Activated CD4-positive, alpha-beta T cell treated with anti-CD3 and anti-CD28 coated beads for 4 hours (primary cell): ENCODE measurements at places on chromosomes 1 and 21.

- no peak for DNase-seq
Measured at GRCh38 chr1:230174471-230175162, 107.6 kb downstream of the GALNT2 start.

DNA sequence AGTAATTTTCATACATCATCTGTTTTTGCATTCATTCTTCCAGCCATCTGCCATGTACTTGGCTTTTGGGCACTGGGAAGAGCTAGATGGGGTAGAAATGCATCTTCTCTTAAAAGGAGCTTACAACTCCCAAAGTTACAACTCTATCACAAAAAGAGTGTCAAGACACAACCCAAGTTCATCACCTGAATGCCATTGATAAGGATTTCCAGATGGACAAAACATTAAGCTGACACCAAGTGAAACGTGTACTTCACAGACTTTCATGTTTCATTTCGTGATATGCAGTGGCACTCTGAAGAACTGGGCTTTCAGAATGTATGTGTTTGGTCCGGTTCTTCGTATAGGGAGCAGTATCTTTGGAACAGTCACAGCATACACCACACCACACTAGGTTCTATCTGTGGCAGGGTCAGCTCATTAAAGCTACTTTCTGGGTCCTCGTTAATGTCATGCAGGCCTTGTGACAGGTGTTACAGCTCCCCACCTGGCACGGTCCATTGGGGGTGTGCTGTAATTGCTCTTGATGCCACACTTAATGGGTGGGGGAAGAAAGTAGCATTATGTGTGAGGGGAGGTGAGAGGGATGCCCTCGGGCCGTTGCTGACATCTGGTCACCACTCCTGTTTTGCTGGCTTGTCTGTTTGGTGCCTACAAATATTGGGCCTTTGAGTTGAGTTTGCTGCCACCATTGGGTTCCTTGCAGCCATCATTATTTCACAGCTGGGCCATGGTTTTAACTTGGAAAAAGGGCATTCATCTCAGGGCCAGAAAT, 164.9 kb downstream of the NFIA start:
- DNase-seq, result no peak

GRCh38 chr1:26541816-26542711, 12.5 kb downstream of the RPS6KA1 start:
- peak; percentile 70 for DNase-seq

DNA sequence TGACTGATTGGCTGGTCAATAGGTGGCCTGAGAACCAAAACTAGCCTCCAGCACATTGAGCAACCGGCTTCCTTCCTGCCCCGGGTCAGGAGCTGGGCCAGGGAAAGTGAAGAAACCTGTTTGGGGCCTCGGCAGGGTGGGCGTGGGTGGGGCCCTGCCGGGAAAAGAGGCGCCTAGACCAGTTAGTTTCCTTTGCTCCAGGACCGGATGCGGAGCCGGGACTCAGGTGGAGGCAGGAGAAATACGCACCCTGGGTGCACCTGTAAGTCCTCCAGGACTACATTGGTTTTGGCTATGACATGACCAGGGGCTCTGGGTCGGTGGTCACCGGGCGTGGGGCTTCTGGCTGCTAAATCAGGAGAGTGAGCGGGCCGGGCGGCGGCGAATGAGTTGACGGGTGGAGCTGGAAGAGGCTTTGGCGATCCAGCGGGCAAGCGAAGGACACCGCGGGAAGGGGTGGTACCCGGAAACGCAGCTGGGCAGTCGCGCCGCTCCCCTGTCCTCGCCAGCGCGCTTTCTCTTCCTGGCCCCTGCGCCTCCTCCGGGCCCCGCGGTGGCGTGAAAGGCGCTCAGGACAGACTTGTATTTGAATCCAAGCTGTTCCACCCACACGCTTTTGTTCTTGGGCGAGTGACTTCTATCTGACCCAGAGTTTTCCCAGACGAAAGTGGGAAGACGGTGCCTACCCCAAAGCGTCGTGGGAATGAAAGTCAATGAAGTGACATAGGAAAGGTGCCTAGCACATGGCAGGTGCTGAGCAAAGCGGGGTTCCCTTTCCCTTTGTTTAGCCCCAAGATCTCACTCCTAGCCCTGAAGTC, 30.6 kb upstream of the JUN start:
- DNase-seq, result no peak

DNA sequence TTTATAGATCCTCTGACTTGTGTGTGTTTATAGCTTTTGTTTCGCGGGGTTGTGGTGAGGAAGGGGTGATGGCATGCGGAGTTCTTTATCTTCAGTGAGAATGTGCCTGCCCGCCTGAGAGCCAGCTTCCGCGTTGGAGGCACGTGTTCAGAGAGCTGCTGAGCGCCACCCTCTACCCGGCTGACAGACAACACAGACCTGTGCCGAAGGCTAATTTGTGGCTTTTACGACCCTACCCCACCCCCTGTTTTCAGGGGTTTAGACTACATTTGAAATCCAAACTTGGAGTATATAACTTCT, 14.4 kb upstream of the CD101 start:
- peak; percentile 77 for DNase-seq

GRCh38 chr1:200299571-200299970, 110.3 kb downstream of the ZNF281 start:
- DNase-seq, result no peak

- DNase-seq, result no peak
Measured at GRCh38 chr1:43007377-43008114, 48.9 kb upstream of the SLC2A1 start.

DNA sequence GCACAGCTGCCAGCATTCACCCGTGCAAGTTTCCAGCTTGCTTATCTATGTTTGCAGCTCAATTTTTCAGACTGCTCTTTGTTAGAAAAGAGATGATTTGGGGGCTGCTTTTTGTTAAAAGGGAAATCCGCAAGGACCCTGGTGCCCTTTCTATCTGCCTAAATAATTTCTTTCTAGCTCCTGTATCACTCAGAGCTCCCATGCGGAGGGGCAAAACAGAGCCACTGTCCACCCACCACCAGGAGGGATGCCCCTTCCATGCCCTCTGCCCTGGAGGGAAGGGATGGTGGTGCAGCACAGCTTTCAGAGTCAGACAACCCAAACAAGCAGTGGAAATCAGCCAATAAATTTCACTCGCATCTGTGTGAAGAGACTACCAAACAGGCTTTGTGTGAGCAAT, 13.9 kb upstream of the SLC5A9 start:
- no peak for DNase-seq

DNA sequence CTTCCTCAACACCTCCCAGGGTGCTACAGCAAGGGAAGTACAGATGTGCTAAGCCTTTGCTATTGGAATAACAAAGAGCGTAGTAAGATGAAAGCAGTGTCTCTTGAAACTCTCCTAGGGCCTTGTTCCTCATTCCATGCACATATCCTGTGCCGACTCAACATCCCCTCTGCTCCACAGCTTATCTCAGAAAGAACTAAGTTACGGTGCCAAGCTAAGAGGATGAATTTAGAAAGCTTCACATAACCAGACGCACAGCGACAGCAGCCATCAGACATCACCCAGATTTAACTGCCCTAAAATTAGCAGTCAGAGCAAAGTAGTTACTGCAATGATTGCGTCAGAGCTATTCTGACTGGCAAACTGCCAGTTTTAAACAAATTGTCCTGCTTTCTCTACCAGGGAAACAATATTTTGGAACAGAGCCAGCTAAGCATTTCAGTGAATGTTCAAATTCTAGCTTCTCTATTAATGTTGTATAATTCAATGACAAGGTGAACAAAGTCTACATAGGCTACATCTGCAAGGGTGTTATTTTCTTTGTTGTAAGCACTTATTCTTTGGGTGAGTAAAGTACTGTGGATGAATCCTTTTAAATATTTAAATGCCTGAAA, 9.5 kb downstream of the SIPA1L2 start:
- DNase-seq, result no peak

GRCh38 chr1:154641534-154641933, 33.5 kb upstream of the ADAR start:
- no peak for DNase-seq

GRCh38 chr1:191016765-191017164, 539.1 kb upstream of the BRINP3 start:
- DNase-seq, result no peak

GRCh38 chr1:153272186-153272585, 12.7 kb downstream of the LORICRIN start:
- DNase-seq, result no peak

GRCh38 chr21:42465008-42465802, 30.8 kb downstream of the RSPH1 start:
- no peak for DNase-seq

DNA sequence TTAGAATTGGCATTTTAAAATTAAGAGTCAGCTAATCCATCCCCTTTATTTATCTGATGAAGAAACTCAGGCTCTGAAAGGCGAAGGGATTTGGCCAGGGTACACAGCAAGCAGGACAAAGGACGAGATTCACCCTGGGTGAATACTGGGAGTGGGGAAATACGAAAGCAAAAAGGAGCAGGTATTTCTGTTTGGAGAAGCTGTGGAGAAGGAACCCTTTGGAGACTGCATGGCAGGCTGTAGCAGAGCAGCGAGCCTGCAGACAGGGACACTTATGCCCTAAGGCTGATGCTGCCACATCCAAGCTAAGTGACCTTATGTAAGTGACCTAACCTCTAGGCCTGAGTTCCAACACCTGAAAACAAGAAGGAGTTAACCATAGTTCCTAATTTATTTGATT, 207.2 kb upstream of the C1orf87 start:
- DNase-seq, result no peak

DNA sequence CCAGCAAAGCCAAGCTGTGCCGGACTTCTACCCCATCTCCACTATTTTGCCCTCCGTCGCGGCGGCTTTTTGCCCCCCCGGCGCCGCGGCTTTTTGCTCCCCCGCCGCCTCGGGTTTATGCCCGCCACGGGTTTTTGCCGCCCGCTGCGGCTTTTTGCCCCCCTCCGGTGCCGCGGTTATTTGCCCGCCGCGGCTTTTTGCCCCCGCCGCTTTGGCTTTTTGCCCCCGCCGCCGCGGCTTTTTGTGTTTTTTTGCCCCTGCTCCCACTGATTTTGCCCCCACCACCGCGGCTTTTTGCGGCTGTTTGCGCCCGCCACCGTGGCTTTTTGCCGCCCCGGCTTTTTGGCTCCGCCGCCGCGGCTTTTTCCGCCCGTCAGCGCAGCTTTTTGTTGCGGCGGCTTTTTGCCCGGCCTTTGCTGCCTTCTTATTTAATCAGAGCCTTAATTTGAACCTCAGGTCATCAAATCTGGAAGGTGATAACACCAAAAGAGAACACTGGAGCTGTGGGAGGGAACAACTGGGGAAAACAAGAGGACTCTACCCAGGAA, 106.0 kb downstream of the TPTE start:
- DNase-seq, result no peak

- no peak for DNase-seq
Measured at GRCh38 chr1:30477588-30477987, 245.8 kb downstream of the MATN1 start.
